ENCODE measurements at places on chromosomes 5 and 9.

DNA sequence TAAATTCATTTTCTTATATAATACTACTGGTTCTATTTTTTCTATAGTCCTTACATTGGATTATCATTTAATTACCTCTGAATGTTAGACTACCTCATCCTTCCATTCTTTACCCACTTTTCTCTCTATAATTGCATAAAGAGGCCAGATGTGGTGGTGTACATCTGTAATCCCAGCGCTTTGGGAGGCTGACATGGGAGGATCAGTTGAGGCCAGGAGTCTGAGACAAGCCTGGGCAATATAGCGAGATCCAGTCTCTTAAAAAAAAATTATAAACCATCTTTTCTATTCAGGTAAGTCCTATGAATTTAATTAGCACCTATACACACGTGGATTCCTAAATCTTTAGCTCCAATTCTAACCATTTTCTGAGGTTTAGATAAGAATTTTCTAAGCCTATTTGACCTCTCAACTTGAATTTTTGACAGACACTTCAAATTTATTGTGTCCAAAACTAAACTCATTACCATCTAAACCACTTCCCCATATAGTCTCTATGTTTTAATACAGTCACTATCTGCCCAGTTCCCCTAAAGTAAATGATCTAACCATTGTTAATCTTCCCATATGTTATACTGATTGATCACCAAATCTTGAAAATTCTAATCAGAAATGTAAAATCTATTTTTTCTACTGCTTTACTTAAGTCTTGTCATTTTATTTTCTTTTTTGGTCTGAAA lies 33.0 kb upstream of the CHD1 start:
- DNase-seq, result no peak

DNA sequence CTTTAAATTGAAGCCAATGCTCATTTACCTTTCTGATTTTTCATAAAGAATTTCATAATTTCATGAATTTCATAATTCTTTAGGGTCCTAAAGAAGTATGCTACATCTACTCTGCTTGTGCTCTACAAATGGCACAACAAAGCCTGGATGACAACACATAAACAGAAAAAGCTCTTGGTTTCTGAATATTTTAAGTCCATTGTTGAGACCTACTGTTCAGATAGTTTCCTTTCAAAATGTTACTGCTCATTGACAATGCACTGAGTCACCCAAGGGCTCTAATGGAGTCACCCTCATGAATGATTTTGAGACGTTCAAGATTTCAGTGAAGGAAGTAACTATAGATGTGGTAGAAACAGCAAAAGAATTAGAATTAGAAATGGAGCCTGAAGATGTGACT lies 74.1 kb downstream of the SLCO4C1 start:
- no peak for DNase-seq

DNA sequence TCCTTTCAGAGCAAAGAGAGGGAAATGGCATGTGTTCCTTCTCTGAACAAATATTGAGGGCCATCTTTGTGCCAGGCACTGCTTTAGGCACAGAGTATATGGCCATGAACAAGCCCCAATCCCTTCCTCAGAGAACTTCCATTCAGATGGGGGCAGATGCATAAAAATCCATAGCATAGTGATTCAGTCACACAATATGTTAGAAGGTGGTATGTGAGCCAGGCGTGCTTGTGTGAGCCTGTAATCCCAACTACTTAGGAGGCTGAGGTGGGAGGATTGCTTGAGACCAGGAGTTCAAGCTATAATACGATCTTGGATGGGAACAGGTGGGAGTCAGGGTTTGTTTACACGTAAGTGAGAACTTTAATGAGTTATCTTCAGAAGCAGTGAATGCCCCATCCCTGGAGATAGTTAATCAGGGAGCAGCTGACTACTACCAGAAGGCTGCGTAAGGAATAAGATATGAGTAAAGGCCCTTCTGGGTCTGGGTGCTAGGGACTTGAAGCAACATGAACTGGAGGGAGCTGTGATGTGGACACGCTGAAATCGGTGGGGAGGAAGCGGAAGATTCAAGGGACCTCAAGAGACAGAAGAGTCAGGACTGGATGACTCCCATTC lies 27.1 kb downstream of the NANS start:
- no peak for DNase-seq

- no peak for DNase-seq
Observed at GRCh38 chr9:109238655-109239054, 71.6 kb upstream of the FRRS1L start.

- no peak for DNase-seq
Observed at GRCh38 chr9:19465586-19466279, 56.9 kb downstream of the ACER2 start.

GRCh38 chr9:127694890-127695720 lies 11.7 kb upstream of the CFAP157 start:
- no peak for DNase-seq

GRCh38 chr9:35691334-35691650 lies 1.6 kb upstream of the TPM2 start:
- no peak for DNase-seq

DNA sequence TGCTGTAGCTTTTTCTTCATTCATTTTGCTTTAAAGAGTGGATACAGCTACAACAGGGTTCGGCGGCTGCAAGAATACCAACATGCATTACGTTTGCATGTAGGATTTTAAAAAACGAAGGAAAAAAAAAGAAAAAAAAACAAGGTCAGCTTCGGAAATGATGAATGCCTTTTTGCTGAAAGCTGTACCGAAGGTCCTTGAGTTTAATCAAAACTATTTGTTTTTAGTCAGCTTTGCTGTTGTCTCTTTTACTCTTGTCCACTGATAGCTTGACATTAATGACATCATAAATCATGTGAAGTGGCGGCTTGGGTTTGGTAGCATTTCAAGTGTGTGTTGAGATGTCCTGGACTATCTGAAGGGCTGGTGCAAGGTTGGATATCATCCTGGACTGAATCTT lies 779.1 kb downstream of the NR2F1-AS1 start:
- no peak for DNase-seq

DNA sequence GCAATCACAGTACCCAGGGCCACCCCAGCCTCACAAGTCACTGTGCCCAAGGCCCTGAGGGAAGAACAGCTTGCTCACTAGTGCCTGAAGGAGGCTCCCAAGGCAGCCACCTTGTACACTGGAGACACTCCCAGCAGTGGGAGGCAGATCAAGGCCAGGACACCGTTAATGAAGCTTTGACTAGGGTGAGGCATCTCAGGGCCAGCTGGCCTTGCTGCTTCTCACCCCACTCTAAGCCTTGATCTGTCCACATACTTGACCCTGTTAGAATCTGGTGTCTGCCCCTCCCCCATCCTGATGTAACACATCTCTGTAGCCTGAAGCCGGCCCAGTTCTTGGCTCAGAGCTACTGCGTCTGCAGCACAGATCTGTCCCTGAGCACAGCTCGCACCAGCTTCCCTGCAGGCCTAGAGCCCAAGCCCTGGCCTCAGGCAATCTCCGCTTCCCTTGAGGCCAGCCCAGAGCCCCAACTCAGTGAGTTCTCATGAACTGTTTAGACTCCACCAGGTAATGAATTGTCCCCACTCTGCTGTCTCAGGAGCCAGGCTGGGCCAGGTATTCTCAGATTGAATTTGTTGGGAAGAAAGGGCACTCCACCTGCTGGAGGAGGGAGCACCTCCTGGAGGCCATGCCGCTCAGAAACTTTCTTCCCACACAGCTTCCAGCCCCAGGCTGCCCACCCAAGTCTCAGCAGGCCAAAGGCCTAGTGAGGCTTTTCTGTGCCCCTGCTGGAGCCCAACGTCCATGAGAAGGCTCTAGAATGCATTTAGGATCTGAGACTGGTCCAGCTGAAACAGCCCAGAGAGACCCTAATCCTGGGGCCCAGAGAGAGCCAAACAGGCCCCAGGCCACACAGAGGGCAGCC lies 13.4 kb upstream of the JADE2 start:
- DNase-seq, result no peak

DNA sequence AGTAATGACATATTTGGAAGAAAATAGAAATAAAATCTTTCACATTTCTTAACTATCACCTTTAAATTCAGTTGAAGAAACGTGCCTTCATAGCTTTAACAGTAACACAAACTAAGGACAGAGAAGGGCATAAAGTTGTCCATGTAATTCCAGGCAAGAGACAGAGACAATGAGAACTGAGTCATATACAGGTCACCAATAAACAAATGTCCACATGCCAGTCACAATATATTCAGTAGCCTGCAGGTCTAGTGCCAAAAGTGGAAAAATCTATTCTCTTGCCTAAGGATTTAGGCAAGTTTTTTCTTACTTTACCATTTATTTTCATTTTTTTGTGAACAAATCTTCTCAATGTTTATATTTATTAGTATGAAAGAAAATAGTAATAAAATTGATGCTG lies 1711.5 kb upstream of the NUDT12 start:
- no peak for DNase-seq

- no peak for DNase-seq
Observed at GRCh38 chr9:96183751-96184150, 118.2 kb downstream of the HSD17B3 start.

DNA sequence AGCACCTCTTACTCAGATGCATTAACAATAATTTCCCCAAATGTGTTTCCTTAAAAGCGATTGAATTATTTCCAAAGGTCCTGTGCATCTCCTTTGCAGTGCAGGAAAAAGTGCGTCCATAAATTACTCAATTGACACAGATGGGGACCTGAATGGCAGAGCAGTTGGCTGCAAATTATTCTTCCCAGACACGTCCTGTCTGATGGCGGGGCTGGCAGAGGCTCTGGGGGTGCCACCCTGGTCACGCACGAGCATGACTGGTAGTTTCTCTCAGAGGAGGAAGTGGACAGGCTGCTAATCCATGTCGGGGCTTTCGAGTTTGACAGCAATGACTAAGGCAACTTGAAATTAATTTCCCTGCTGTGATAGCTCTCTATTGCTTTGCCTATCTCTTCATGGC lies 264.8 kb upstream of the BRINP1 start:
- no peak for DNase-seq

DNA sequence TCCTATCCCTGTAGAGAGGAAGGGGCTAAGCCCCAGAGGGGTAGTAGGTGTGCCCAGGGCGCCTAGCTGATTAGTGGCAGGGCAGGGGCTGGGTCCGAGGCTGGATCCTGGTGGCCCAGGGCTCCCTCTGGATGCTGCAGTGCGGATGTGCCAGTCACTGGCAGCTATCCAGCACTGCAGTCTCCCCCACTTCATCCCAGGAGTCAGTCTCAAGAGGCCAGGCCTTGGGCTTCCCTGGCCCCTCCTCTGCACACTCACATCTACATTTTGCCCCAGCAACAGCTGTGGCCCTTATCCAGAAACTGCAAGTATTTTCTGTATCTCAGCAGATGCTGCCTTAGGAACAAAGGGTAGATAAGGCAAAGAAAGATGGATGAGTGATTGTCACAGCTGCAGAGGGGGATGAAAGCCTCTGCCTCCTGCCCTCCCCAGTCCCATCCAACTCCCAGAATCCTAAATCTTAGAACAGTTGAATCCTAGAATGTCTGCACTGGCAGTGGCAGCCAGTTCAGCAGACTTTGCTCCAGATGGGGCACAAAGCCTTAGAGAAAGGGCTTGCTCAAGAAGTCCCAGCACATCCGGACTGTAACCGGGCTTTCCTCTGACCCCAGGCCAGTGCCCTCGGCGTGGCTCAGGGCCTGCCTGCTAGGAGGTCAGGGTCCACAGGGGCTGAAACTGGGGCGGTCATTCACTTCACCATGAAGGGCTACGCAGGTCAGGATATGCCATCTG lies 1.6 kb downstream of the ANXA6 start:
- peak; percentile 54 for DNase-seq

- DNase-seq, result peak; percentile 0
Observed at GRCh38 chr9:30197954-30198353, 2186.5 kb upstream of the ACO1 start.

GRCh38 chr5:76367623-76368371 lies 35.3 kb upstream of the IQGAP2 start:
- no peak for DNase-seq

DNA sequence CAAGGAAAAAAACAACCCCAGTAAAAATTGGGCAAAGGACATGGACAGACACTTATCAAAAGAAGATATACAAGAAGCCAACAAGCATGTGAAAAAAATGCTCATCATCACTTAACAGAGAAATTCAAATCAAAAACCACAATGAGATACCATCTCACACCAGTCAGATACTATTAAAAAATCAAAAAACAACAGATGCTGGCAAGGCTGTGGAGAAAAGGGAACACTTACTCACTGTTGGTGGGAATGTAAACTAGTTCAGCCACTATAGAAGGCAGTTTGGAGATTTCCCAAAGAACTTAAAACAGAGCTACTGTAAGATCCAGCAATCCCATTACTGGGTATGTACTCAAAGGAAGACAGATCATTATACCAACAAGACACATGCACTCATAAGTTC lies 157.4 kb downstream of the EDIL3 start:
- DNase-seq, result no peak

GRCh38 chr9:90025816-90026215 lies 421.0 kb downstream of the GADD45G start:
- DNase-seq, result no peak

DNA sequence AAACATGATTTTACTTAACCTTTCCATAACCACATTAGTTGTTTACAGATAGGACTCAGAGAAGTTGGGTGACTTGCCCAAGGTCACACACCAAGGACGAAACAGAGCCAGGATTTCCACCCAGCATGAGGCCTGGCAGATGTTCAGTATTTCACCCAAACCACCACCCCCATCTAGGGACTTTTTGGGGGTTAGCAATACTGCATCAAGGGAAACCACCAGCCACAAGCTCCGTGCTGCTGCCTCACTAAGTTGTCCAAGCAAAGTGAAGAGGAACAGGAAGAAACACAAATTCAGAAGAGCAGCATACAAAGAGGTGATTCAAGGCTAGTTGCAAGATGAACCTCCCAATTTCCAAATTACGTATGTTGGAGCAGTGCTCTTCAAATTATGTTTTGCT lies 219.6 kb upstream of the RORB start:
- DNase-seq, result peak; percentile 98

DNA sequence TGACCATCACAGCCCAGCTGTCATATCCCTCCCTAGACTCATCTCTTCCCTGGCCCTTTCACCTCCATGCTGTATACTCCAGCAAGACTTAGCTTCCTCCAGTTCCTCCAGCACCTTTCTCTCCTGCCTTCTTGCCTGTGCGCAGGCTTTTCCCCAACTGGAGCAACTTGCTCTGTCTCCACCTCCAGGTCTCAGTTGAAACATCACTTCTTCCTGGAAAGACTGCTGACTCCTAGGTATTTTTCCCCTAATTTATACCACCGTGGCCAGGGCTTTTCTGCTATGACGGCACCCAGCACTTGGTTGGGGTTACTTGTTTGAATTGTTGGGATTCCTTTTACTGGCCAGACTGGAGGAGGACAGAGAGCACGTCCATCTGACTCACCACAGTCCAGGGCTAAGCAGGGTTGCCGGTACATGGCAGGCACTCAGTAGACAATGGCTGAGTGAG lies 67.5 kb downstream of the KCNIP1 start:
- no peak for DNase-seq

DNA sequence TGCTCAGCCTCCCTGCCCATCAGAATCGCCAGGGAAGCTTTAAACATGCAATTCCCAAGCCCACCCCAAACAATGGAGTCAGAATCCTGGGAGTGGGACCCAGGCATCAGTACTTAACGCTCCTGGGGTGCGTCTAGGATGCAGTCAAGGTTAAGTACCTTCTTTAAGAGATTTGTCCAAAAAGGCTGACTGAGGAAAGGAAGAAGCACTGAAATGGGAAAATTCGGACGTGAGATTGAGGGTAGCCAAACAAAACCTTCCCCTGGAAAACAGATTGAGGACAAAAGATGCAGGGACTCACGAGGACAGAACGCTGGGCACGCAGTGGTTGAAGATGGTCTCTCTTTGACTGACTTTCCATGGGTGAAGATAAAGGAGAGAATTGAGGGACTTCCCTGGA lies 143.5 kb downstream of the MTX3 start:
- DNase-seq, result no peak
